Ammon's horn (tissue), 1 donor: ENCODE measurements at places on chromosomes 3 and 15.

DNA sequence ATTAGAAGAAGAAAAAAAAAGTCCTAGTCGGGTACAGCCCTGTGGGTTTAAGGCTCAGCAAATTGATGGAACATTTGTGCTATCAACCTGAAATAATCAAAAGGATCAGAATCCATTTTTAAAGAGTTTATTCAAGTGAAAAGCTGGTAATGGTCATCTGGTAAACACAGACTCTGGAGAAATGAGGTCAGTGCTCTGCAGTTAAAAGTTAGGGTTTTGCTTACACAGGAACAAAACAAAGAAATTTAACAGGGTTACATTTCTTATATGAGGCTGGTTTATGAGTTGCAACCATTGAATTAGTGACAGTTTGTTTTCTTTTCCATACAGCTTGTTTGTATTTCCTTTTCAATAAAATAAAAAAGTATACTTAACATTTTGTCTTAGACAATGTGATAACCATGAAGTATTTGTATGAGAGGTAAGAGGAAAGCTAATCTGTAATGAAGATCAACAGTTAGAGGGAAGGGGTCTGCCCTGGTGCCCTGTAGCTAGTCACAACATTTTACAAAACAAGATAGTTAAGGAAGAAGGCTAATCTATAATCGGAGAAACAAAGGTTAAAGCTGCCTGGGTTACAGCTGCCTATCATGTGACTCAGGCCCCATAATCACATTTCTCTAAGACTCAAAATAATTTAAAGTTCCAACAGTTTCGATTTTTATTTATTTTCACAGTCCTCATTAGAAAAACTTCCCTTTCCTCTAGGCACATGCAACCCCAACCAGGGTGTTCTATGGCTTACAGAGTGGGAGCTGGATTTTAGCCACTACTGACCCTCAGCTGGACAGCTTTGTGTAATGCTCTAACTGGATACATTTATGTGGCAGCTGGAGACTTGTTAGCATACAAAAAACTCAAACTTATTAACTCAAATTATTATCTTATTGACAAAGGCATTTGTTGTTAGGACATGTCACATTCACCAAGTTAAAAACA, 98.1 kb upstream of the ACP3 start:
- no peak for DNase-seq

GRCh38 chr3:50816894-50817293, 142.2 kb downstream of the DOCK3 start:
- DNase-seq = no peak

DNA sequence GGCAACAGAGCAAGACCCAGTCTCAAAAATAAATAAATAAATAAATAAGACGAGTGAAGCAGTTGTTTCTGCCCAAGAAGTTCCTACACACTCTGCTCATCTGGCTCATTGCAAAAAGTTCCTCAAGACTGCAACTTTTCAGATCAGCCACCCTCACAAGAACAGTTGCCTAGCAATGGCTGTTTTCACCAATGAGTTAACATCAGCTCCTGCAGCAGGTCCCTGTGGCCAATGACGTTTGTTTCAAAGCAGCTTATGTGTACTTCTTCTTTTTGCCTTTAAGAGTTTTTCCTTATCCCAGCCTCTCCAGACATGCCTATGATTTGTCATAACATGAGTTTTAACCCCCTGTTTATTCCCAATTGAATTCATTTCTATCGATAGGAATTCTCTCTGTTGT, 118.4 kb upstream of the SPRED1 start:
- peak; percentile 43 for DNase-seq

DNA sequence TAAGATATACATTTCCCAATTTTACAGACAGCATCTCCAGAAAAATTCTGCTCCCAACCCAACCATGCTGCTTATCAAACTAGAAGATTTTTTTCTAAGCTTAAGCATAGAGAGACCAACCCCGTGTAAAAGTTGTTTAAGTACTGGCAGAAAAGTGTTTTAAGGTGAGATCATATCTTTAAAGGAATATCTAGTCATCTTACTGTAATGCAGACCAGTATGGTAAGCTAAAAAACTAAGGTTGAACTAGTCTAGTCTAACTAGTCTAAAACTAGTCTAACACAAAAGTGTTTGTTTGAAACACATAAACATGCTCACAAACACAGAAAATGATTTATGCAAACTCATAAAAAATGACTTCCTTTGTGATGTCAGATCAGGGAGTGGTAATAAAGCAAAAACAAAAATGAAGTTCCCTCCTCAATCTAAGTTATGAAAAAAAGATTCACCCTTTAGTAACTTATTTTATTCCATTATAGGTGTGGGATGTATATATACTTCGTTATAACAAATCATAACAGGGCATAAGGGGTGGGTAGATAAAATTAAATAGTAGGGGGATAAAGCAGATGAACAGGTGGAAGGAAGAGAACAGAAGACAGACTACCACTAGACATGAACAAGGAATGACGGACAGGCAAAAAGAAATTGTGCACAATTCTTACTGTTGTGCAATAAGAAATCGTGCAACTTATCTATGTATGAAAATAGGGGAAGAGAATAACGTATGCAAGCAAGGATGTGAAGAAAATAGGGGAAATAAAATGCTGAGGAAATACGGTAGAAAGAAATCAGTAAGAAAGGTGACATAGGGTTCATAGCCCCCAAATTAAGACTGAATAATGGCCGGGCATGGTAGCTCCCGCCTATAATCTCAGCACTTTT, 10.0 kb downstream of the MYO5A start:
- DNase-seq = no peak

- no peak for DNase-seq
These were observed 119.4 kb upstream of the STRIT1 start for GRCh38 chr3:155412904-155413303.

GRCh38 chr3:194621947-194622346, 11.3 kb downstream of the TMEM44 start:
- DNase-seq = no peak

DNA sequence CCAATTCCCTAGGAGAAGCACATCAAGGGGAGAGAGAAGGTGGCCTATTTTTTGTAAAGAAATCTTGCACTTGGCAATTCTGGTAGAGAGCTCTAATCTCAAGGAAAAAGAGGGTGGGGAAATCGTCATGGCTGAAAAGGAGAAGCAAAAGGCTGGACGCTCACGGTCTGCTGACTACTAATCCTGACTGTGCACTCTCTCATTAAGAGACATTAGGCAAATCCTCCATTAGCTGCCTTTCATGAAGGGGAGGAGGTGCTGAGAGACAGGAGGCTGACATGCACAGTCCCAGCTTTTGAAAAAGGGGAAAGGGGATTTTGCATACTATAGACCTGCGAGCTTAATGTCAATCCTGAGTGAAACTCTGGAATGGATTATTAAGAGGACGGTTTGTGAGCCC, 170.0 kb downstream of the NR2F2 start:
- DNase-seq = no peak

GRCh38 chr3:16357186-16358121, 92.4 kb downstream of the OXNAD1 start:
- DNase-seq = peak; percentile 53

- DNase-seq = no peak
These were observed 24.3 kb downstream of the LRRC2 start for GRCh38 chr3:46541835-46542234.

DNA sequence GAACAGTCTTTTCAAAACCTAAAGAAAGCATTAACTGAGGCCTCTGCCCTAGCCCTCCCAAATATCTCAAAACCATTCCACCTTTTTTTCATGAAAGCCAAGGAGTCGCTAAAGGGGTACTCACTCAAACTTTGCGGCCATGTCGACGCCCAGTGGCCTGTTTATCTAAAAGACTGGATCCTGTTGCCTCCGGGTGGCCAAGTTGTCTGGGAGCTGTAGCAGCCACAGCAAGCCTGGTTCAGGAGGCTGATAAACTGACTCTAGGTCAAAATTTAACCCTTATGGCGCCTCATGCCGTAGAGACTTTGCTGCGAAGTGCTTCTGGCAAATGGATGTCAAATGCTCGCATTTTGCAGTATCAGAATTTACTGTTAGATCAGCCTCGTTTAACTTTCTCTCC, 39.5 kb downstream of the ZBTB11 start:
- DNase-seq = no peak

- no peak for DNase-seq
These were observed 50.8 kb downstream of the SLC12A8 start for GRCh38 chr3:125161607-125162219.

DNA sequence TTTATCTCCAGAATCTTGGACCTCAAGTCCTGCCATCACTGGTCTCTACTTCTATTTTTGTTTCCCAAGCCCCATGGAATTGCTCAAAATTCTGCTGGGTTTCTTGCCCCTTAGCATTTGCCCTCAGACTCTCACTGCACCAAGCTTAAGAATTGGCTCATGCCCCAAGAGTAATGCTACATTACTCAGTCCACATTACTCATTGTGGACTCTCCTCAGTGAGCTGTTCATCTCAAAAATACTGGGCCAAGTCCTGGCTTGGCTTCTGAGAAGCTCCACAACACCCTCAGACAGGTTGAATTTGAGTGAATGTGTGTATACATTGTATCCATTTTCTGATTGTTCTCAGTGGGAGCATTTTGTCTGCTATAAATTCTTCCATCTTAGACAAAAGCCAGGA, 364.4 kb upstream of the ARHGEF26 start:
- DNase-seq = no peak

- DNase-seq = no peak
These were observed 10.2 kb downstream of the PPARG start for GRCh38 chr3:12299026-12299425.

DNA sequence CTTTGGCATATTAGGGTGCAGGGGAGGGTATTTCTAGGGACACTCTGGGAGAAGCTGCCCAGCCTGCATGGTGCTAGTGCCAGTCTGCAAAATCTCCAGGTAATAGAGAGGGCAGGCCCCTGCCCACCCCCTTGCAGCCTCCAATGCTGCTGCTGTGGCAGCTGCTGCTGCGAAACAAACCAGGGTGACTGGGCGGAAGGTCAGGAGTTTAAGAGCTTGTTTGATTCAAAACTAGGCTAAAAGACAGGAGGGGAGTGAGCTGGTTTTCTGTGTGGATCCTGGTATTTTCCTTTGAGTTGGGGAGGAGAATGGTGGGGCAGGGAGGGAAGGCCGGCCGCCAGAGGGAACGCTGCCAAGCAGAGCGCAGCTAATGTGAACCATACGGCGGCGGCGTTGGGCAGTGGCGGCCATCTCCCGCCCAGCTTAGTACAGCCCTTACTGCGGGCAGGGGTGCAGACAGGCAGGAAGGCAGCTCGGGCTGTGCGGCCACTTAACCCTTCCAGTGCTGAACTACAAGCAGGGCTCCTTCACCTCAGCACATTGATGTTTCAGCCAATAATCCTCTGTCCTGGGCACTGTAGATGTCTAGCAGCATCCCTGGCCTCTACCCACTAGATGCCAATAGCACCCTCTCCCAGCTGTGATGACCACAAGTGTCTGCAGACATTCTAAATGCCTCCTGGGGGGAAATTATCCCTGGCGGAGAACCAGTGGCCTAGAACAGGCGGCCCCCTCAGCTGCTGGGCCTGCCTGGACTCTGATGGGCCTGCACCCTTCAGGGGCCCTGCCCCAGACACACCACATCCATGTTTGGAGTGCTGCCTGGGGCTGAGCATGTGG, 125.7 kb downstream of the EEFSEC start:
- peak; percentile 63 for DNase-seq

- DNase-seq = no peak
These were observed 71.1 kb downstream of the MRPL46 start for GRCh38 chr15:88395872-88396781.

DNA sequence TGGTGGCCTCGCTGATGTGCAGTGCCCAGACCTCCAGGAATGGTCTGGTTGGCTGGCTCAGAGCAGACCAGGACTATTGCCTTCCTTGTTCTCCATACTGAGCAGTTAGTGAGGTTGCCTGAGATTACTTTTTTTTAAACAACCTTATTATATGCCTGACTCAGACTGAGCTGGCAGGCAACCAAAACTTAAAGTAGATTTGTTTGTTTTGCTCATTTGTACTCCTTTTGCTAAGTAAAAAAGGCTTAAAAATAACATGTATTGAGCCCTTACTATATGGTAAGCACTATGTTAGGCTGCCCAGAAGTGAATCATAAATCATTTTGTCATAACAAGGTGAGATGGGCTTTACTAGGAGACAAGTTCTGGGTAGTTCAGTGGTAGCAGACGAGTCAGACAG, 92.4 kb downstream of the GHSR start:
- no peak for DNase-seq

GRCh38 chr15:48244921-48245320, 38.8 kb downstream of the SLC12A1 start:
- DNase-seq = no peak

- no peak for DNase-seq
These were observed 81.9 kb upstream of the TOPAZ1 start for GRCh38 chr3:44159696-44160300.

- DNase-seq = peak; percentile 34
These were observed 150.5 kb upstream of the IQSEC1 start for GRCh38 chr3:13223574-13224237.

DNA sequence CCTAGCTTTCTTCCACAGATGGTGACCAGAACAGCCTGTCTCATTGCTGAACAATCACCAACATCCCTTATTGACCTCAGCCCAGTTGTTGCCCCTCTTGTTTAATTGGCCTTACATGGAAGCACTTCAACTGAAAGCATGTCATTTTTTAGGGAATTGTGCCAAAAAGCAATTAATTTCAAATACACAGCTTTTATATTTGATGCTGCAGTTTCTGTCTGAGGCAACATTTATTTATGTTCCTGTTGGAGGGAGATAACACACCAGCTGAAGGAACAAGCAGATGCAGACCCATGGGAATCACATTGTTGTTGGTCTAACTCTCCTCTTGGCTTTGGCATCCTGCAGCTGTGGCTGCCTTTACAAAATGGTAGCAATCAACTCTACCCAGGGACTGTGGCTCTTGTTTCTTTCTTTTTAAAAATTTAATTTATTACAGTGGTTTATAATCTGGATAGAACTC, 498.1 kb upstream of the RGMA start:
- DNase-seq = no peak

DNA sequence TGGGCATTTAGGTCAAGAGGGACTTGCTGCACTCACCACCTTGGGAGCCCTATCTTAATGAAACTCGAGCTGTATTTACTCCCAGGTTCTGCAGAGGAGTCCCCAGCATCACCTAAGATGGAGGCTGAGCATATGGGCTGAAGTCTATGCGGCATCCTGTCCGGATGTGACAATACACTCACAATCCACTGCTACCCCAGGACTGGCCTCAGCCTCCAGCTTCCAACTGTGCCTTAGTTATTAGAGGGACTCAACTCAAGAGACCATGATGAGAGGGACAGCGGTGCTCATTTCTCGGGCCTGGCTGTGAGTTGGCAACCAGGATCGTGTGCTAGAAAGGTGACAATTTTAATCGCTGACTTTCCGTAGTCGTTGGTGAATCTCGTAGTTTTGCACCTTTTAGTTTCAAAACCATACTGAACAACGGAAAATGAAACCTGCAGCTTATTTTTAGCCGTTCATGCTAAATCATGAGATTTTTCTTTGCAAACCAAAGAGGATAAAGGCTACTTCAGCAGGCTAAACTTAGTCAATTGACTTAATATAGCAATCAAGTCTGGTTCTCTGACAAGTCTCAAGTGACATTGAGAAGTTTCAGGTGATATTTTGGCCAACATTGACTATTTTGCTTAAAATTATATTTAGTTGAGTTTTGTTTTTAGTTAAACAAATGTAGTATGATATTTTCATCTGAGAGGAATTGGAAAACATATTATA, 11.1 kb downstream of the ZBTB38 start:
- DNase-seq = no peak
